NCI-H2081 treated with DMSO at 0.1 percent for 48 hours (cell line): ENCODE measurements at places on chromosomes 13 and 19.

- DNase-seq: no peak
Observed at GRCh38 chr19:19202707-19203011, 555 bp downstream of the NR2C2AP start.

DNA sequence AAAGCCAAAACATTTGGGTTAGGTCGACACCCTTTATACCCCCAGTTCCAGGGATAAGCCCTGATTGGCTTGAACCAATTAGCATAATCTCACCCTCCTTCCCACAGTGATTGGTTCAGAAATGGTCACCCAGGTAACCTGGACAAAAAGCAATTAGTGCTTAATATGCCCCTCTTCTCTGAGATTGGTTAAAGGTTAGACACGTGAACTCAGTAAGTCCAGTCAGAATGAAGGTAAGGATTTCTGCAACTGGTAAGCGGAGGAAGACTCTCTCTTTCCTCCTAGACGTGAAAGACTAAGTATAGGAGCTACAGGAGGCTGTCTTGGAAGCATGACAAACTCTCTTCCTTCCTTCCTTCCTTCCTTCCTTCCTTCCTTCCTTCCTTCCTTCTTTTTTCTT, 1.3 kb upstream of the PNMA8C start:
- no peak for DNase-seq

DNA sequence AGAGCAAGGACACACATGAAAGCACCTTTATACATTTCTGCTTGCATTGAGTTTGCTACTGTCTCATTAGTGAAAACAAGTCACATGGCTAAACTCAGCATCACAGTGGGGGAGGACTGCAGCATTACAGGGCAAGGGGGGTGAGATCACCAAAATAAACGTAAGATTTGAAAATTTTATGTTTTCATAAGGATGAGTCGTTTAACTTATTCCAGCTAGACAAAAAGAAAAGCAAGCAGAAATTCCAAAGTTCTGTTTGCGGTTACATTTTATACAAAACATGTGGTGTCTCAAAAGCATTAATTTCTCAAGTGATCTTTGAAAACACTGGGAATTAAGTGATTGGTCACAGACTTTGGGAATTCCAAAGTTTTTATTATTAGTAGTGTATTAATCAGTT, 261.4 kb upstream of the RXFP2 start:
- DNase-seq: no peak

DNA sequence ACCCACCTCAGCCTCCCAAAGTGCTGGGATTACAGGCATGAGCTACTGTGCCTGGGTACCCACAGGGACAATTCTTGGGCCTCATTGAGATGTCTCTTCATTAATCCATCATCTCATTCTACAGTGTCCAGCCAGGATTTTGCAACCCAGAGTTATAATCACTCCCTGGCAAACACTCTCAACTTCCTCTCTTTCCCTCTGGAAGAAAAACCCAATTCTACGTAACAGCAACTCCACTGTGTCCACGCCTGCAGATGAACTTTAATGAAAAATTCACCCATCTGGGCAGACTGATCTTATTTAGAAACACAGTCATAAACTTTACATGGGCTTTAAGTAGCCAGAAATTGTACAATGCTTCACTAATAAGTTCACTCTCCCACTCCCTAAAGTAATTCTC, 90.1 kb upstream of the ABCC4 start:
- no peak for DNase-seq

- DNase-seq: no peak
Observed at GRCh38 chr13:44281252-44282000, 92.2 kb upstream of the SERP2 start.

DNA sequence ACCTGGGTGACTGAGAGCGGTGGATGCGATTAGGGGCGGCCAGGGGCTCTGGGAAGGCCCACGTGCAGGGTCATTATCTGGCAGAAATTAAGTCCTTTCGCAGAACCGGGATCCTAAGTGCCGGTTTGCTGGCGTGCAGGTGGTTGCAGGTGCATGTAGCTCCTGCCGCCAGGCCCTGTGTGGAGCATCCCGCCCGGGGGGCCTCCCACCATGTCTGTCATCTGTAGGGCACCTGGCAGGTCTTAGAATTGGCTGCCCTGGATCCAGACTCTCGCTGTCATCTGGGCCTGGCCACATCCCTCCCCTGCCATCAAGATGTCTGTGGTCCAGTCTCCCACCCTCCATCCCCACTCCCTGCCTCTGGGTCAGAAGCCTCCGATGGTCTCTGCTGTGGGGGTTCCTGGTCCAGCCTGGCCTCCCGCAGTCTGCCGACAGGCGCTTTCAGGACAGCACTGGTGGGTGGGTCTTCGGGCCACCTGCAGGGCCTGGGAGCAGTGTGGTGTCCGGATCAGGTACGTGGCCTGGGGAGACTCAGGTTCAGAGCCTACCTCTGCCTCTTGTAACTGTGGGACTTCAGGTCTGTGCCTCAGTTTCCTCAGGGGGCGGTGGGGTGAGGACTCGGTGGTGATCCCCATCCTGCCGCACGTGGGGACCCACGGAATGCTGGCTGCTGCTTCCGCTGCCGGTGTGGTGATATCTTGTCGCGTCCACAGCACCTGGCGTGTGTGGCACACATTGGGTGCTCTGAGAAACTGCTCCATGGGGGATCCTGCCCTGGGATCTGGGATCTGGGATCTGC, 5.4 kb downstream of the GNA11 start:
- no peak for DNase-seq

GRCh38 chr19:51903192-51903591, 1.6 kb downstream of the ZNF649 start:
- DNase-seq: no peak

DNA sequence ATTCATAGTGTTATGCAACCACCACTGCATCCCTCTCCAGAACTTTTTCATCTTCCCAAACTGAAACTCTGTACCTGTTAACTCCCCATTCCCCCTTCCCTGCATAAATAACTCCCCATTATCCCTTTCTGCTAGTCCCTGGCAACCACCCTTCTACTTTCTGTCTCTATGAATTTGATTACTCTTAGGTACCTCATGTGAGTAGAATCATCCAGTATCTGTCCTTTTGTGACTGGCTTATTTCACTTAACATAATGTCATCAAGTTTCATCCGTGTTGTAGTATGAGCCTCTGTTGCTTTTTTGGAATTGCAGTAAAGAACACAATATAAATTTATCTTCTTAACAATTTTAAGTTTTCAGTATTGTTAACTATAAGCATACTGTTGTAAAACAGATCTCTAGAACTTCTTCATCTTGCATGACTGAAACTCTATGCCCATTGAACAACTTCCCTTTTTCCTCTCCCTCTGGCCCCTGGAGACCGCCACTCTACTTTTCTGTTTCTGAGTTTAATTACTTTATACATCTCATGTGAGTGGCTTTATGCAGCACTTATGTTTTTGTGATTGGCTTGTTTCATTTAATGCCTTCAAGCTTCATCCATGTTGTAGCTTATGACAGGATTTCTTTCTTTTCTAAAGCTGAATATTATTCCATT, 87.3 kb upstream of the ABCC4 start:
- no peak for DNase-seq

DNA sequence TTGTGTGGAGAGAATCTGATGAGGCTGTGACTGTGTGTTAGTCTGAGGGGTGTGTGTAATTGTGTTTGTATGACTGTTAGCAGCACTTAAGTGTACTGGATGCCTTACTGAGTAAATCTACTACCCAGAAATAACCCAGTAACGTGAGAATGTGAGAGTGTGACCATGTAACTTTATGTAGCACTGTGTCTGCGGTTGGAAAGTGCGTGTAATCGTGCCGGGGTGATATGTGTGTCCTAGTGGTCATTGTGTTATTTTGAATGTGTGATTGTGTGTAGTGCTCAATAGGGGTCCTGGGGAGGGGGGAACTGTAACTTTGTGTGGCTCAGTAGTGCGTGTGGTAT, 550 bp downstream of the ZNF383 start:
- DNase-seq: no peak

GRCh38 chr13:77584106-77584505, 48.6 kb downstream of the SCEL start:
- no peak for DNase-seq

- no peak for DNase-seq
Observed at GRCh38 chr13:86426437-86426836, 627.2 kb upstream of the SLITRK6 start.

GRCh38 chr19:32497391-32497790, 83.6 kb upstream of the PDCD5 start:
- no peak for DNase-seq

DNA sequence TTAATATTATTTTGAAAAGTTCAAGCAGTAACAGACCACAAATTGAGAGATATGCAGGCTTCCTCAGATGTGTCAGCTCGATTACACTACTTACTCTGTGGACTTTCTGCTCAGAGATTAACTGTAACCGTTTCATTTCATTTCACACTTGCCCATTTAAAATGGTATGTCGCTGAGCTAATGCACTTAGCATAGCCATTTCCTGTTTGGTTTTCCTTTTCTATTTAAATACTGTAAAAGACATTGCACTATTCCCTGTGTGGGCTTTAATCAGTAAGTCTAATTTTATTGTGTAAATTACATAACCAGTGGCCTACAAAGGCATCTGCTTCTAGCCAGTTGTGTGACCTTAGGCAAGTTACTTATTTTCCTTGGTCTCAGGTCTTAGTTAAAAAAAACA, 237.6 kb downstream of the LACC1 start:
- no peak for DNase-seq

DNA sequence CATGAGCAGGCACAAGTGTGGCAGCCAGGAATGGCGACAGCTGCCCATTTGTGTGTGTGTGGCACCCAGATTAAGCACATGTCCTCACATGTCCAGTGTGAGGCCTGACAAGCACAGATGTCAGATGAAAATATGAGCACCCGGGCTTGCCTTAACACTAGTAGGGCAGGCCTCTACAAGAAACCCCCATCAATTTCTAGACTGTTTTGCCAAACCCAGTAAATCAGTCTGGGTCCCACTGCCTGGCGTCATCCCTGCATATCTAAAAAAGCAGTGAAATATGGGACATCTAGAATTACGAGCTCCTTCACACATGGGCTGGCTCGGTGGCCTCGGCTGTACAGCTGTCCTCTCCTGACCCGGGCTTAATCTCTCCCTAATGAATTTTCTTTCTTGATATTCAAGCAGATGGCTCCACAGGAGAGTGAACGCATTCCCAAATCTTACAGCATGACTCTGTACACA, 432.7 kb downstream of the FOXO1 start:
- DNase-seq: no peak

- no peak for DNase-seq
Observed at GRCh38 chr13:36753176-36753575, 65.8 kb upstream of the RFXAP start.

- DNase-seq: no peak
Observed at GRCh38 chr19:50460161-50460765, 16.0 kb upstream of the EMC10 start.
